Activated T-cell treated with anti-CD3 and anti-CD28 coated beads for 48 hours (primary cell): ENCODE measurements at places on chromosomes 3 and 15.

DNA sequence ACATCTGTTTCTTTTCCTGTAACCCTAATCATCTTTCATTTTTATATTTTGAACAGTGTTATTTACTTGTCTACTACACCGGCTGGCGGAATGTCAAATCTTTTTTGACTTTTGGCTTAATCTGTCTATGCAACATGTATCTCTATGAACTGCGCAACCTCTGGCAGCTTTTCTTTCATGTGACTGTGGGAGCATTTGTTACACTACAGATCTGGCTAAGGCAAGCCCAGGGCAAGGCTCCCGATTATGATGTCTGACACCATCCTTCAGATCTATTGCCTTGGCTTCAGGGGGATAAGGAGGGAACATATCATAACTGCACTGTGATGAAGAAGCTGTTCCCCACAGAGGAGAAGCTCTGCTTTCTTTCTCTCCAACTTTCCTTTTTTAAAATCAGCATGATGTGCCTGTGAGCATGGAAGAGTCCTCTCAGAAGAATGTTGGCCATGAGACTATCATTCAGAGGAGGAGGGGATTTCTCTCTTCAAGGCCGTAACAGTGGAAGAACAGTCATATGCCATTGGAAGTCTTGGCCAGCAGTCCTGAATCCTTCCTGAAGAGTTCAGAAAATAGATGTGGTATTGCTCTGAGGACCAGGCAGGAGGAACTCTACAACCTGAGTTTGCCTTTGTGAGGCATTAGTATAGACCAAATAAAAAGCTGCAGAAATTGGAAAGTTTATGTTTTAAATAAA lies 69.9 kb downstream of the SEC22A start:
- DNase-seq, result no peak

GRCh38 chr3:48090166-48090939 lies 74.1 kb upstream of the MAP4 start:
- DNase-seq, result no peak

DNA sequence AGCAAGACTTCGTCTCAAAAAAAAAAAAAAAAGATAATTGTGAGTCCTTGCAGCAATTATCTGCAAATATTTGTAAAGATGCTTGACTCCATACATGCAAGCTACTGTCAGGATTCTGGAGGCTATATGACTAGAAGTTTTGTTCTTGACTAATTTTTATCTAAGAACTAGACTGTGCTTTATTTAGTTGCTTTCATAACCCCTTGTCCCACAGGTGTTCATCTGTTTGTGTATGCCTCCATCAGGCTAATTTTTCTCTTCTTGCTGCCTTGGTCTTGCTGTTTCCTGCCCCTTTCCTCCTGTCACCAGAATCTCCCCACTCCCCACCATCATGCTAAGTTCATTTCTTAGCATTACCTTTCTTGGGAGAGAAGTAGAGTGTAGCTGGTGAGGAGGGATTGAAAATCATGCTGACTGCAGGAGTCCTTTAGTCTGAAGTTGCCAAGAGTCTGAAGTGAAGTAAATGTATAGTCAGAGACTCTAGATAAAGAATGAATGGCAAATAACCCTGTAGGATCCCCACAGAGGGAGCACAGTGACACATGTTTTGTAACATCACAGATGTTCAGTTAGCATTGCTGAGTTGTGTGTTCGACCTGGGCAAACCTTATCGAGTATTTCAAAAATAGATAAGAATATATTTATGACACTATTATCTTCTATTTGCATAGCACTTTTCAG lies 12.5 kb downstream of the ST3GAL6 start:
- no peak for DNase-seq

DNA sequence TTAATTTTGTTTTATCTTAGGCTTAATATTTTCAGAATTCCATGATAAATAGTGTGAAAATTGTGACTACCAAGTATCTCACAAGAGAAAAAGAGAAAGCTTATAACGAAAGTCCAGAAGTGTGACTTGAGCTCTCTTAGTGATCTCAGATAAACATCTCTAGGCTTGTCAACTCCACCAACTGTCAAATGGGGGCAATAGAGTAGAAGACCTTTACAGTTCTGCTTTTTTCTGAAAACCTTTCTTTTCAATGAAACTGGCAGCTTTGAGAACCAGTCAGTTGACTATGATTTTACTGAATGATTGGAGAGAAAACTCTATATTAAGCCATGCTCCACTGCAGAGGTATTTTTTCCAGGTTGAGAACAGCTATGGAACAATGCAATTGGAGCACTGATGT lies 119.2 kb upstream of the TP63 start:
- DNase-seq, result no peak

DNA sequence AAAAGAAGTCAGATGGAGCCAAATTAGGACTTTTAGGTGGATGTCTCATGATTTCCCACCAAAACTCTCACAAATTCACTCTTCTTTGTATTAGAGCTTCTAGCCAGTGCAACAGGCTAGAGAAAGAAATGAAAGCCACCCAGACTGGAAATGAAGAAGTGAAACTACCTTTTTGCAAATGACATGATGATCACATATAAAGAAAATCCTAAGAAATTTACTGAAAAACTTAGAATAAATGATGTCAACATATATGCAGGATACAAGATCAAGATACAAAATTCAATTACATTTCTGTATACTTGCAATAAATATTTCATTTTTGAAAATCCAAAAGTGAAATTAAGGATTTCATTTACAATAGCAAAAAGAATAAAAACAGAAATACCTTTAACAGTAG lies 110.8 kb downstream of the LRIG1 start:
- DNase-seq, result no peak

DNA sequence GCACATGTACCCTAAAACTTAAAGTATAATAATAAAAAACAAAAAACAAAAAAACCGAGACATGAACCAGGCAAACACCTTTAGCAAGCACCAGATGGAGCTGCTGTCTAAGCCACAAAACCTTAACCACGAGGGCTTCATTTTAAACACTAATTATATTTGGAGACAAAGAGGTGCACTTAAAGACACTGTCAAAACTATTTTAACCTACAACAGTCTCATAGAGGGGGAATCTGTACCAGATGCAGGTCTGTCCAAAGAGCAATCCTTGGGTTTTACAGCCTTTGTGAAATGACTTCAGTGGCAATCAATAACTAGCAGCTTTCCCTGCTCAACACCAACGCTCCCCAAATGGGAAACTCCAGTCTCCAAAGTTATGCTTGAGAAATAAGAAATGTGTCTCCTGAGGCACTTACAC lies 115.7 kb upstream of the TSPAN3 start:
- no peak for DNase-seq

GRCh38 chr3:85342915-85343314 lies 384.1 kb downstream of the CADM2 start:
- no peak for DNase-seq
